CD4-positive, alpha-beta T cell treated with Interleukin-6 for 4 hours (primary cell): ENCODE measurements at places on chromosomes 11 and 22.

GRCh38 chr22:39356464-39356863 is 6.7 kb downstream of the SYNGR1 start:
- DNase-seq: no peak

- no peak for DNase-seq
Observed at GRCh38 chr22:47206666-47207218, 444.3 kb downstream of the TBC1D22A start.

DNA sequence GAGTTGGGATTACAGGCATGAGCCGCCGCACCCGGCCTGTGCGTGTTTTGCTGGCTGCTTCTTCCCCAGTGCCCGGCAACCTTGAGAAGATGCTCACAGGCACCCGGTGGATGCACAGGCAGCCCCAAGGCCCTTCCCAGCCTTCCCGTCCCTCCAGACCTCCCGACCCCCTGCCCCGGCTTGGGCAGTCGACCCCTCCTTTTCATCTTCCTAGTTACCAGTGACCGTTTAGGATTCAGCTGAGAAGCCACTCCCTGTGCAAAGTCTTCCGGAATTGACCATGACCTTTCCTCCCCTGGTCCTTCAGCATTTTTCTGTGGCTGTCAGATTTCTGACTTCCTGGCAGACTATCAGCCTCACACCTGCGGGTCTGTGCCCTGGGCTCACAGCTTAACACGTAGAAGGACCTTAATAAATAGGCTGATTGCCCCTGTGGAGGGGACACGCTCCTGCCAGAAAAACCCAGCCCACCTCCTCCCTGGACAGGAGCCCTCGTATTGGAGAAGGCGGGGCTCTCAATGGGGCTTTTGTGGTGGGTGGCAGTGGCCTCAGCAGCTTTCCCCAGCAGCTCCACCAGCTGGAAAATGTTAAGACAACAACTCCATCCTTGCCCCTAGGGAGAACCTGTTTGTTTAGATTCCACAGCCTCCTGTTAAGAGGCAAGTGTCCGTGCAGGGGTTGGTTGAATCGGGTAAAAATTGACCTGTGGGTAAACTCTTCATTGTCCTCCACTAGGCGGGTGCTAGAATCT is 10.4 kb upstream of the ANO1 start:
- no peak for DNase-seq

GRCh38 chr11:92245700-92246271 is 21.2 kb downstream of the FAT3 start:
- no peak for DNase-seq

GRCh38 chr22:35840302-35840739 is 122.6 kb downstream of the APOL5 start:
- peak; percentile 5 for DNase-seq

DNA sequence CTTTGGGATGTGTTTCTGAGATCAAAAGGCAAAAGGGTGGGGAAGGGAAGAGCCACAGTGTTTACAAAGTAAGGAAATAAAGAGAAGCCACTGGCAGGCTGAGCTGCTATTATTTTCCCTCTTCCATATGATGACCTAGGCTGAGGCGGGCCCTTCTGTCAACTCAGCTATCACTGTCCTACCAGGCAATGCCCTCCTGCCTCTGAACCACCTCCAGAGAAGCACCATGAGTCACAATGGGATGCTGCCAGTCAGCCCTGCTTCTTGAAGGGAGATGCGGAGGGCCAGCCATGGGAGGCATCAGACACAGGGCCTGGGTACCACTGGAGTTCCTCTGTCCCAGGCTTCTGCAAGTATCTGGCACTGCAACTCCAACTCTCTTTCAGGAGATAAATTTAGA is 107.9 kb upstream of the BID start:
- no peak for DNase-seq

GRCh38 chr11:34631737-34632104 is 10.8 kb downstream of the EHF start:
- no peak for DNase-seq

DNA sequence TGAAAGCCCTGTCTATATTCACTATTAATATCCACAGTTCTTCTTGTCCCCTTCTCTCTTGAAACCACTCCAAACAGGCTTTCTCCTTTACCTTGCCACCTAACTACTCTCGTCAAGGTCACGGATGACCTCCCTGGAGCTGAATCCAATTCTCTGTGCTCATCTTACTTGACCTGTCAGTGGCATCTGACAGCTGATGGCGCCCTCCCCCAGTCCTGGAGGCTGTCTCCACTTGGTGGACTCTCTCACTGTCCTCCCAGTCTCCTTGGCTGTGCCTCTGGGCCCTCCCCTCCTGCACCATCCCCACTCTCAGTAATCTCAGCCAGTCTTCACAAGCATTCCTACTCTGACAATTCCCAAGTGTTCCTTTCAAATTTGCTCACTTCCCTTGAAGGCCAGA is 8.7 kb downstream of the TNKS1BP1 start:
- no peak for DNase-seq

DNA sequence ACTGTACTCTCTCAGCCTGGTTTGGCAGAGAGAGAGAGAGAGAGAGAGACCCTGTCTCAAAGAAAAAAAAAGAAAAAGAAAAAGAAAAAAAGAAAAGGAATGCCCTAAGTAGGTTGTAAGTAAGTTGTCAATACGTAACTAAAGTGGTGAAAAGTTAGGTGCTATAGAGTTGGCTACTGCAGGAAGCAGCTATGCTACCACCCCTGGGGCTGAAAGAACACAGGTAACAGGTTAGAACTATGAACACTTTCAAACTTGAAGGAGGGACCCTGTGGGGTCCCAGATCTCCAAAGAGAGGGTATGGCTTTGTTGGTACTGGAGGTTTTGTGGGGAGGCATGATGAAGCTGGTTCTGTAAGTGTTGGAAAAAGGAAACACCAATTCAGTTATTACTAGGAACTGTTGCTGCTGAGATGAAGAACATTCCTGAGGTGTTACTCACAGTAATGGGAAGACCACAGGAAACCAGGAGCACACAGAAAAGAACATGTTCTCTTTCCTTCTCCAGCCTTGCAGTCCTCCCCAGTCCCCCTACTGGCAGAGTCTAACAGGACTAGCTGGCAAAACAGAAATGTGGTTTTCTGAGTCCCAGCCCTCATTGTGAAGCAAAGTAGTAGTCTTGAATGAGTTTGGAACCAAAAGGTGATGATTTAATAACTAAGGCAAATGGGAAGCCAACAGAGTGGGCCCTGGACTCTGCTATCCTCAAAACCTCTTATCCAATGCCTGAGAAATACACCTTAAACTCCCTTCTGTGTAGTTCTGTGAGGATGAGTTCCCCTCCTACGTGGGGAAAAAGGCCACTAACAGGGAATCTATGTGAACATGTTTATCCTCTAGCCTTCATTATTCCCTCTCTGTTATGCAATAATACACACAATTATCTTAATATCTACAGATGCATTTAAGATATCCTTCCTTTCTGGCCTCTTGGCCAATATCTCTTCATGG is 427.0 kb upstream of the DDI1 start:
- DNase-seq: no peak
